Breast epithelium (tissue), 4 donors: ENCODE measurements at places on chromosomes 13 and 19.
A peak's percentile ranks its signal among the peaks of the same experiment; 100 is the strongest.

- peak overlapping the region; percentile 45 for H3K4me3 ChIP-seq
- H3K4me1 ChIP-seq: no peaks in the 10 kb centered on the region
- no peak for DNase-seq
- no peaks in the 10 kb centered on the region for H3K36me3 ChIP-seq
Measured at GRCh38 chr19:45952686-45953505, 20.8 kb downstream of the NOVA2 start.

DNA sequence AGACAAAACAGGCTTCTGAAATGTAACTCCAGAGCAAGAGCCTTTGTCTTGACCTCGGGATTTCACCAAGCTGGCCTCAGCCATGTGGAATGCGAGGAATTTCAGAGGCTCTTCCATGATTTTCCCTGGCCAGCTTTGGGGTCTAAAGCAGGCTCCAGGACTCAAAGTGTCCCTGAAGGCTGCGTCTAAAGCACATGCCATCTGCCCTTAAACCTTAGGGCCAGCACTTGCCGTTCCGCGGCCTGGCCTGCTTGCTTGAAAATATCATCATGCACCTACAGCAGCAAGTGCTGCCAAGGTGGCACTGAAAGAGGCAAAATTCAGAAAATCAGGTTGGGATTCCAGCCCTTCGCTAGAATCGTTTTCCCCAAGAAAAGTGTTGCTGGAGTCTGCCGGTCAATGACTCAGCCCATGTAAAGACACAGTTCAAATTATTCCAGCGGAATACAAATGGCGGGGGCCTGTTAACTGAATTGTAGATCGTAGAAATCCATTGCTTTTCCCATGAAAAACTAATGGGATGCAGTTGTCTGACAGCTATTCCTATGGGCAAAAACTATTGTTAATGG, 105.7 kb upstream of the RAP2A start:
- DNase-seq: peak; percentile 30
- H3K4me1 ChIP-seq: no peaks in the 10 kb centered on the region
- H3K36me3 ChIP-seq: no peaks in the 10 kb centered on the region
- no peak overlapping the region for H3K4me3 ChIP-seq
- peak overlapping the region; percentile 49 for H3K27ac ChIP-seq
- no peaks in the 10 kb centered on the region for H3K27me3 ChIP-seq

- no peak overlapping the region for H3K27ac ChIP-seq
- H3K4me3 ChIP-seq: no peak overlapping the region
- H3K27me3 ChIP-seq: no peaks in the 10 kb centered on the region
- DNase-seq: no peak
- H3K36me3 ChIP-seq: no peaks in the 10 kb centered on the region
Measured at GRCh38 chr13:40026741-40027140, 371.3 kb downstream of the COG6 start.

DNA sequence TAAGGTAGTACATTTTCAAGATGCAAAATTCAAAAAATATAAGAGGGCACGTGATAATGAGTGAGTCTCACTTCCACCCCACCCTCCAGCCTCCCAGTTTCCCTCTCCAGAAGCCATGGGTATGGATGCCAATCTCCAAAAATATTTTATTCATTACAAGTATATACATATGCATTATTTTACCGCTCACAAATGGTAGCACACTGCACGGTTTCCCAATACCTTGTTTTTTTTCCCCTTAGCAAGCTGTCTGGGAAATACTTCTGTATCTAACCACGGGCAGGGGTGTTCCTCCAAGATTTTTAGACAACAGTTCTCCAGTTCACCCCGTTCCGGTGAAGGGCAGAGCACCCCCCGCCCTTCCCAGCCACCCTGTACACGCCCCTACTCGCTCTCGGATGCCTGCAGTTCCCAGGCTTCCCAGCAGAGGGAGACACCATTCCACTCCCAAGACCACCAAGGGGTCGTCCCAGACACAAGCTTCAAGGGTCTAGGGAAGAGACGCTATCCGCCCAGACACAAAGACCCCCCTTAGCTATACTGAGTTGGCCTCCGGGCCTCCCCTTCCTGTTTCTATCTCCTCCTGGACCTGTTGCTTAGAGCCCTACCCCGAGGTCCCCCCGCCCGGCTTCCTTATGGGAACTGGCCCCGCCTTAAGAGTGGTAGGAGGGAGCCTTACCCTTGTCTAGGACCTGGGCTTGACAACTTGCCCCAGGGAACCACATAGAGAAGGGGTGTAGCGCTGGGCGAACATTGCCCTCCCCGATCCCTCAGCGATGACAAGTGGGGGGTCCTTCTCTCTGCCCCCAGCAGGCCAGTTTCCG, 1.1 kb upstream of the FXYD3 start:
- peak overlapping the region; percentile 75 for H3K4me3 ChIP-seq
- H3K4me1 ChIP-seq: no peaks in the 10 kb centered on the region
- peak; percentile 72 for DNase-seq
- H3K36me3 ChIP-seq: no peaks in the 10 kb centered on the region

DNA sequence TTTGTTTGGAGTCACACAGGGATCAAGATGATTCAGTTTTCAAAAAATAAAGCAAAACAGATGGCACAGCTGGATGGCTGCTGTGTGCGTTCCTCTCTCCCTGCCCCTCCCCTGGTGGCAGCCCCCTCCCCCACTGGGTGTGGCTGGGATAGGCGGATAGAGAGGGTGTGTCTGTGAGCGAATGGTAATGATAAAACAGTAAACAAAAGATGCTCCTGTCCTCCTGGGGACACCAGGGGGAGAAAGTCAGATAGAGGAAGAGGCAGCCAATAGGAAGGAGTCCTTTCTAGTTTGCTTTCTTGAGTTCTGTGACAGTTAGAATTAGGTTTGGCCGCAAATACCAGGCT, 6.5 kb downstream of the TMEM255B start:
- H3K27me3 ChIP-seq: no peaks in the 10 kb centered on the region
- no peaks in the 10 kb centered on the region for H3K4me1 ChIP-seq
- H3K27ac ChIP-seq: no peak overlapping the region
- H3K36me3 ChIP-seq: no peaks in the 10 kb centered on the region

GRCh38 chr13:32391101-32391619, 36.8 kb downstream of the N4BP2L1 start:
- no peaks in the 10 kb centered on the region for H3K4me1 ChIP-seq
- no peaks in the 10 kb centered on the region for H3K36me3 ChIP-seq
- no peak overlapping the region for H3K27ac ChIP-seq
- no peak overlapping the region for H3K4me3 ChIP-seq
- DNase-seq: no peak
- H3K27me3 ChIP-seq: no peaks in the 10 kb centered on the region

GRCh38 chr19:362154-362553, 17.6 kb upstream of the MIER2 start:
- H3K4me3 ChIP-seq: no peak overlapping the region
- H3K4me1 ChIP-seq: no peaks in the 10 kb centered on the region
- no peaks in the 10 kb centered on the region for H3K27me3 ChIP-seq
- H3K27ac ChIP-seq: no peak overlapping the region
- no peaks in the 10 kb centered on the region for H3K36me3 ChIP-seq

GRCh38 chr19:38319421-38320258, at the start of gene KCNK6:
Gene KCNK6 (plus strand): TSS chr19:38319845. CDS start chr19:38319951, 106 bp downstream.
- no peaks in the 10 kb centered on the region for H3K36me3 ChIP-seq
- H3K4me1 ChIP-seq: no peaks in the 10 kb centered on the region
- no peaks in the 10 kb centered on the region for H3K27me3 ChIP-seq

DNA sequence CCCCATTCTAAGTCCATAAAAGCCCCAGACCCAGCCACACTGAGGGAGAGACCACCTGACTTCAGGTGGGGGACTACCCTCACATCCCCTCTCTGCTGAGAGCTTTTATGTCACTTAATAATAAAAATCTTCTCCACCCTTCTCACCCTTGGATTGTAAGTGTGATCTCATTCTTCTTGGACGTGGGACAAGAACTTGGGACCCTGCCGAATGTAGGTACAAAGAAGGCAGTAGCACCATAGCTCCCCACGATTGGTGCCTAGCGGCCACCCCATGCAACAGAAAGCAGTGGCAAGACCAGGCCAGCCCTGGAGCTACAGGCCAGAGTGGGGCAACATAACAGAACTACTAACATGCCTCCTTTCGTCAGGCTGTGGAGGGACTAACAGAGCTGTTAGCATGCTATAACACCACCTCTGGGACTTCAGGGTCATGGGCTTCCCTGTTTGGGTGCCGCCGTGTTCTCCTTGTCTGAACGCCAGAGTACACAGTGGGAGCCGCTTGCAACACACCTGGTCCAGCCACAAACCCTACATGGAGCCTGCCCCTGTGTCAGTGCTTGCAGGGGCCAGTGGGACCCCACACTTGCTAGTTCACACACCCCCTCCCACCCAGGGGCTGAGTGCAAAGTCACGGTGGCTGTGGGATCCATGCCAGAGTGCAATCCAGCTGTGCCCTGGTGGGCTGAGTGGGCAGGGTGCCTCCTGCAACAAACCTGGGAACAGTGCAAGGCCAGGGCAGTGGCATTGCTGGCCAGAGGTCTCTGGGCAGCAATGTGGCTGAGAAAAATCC, 5.2 kb upstream of the FBXO17 start:
- DNase-seq: no peak
- H3K27me3 ChIP-seq: no peaks in the 10 kb centered on the region
- H3K27ac ChIP-seq: no peak overlapping the region
- no peaks in the 10 kb centered on the region for H3K4me1 ChIP-seq
- no peak overlapping the region for H3K4me3 ChIP-seq

GRCh38 chr19:19591133-19591825, 27.2 kb downstream of the PBX4 start:
- no peak for DNase-seq
- H3K27me3 ChIP-seq: no peaks in the 10 kb centered on the region
- no peak overlapping the region for H3K4me3 ChIP-seq
- peak overlapping the region; percentile 90 for H3K27ac ChIP-seq
- H3K36me3 ChIP-seq: no peaks in the 10 kb centered on the region
- H3K4me1 ChIP-seq: peaks cover 7% of the 10 kb centered on the region

DNA sequence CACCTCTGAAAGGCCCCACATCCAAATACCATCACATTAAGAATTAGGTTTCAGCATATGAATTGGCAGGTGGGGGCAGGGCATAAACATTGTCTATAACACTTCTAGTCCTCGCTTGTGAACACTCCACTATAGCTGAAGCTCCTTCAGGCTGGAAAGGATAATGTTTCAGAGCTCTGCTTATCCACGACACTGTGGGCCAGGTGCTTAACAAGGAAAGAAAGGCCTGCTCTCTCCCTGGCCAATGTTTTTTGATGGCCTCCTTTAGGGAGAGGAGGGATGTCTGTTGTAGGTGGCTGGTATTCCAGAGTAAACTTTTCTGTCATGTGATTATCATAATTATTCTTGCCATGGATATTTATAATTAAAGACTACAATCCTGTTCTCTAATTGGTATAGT, 86.4 kb downstream of the CCNA1 start:
- H3K4me3 ChIP-seq: no peak overlapping the region
- no peaks in the 10 kb centered on the region for H3K4me1 ChIP-seq
- no peak for DNase-seq
- no peaks in the 10 kb centered on the region for H3K36me3 ChIP-seq
- no peaks in the 10 kb centered on the region for H3K27me3 ChIP-seq

GRCh38 chr19:33432015-33432414, 58.5 kb downstream of the CEBPG start:
- H3K27ac ChIP-seq: no peak overlapping the region
- DNase-seq: peak; percentile 34
- H3K36me3 ChIP-seq: no peaks in the 10 kb centered on the region
- no peaks in the 10 kb centered on the region for H3K4me1 ChIP-seq
